ENCODE measurements at places on chromosomes 12 and 14.

DNA sequence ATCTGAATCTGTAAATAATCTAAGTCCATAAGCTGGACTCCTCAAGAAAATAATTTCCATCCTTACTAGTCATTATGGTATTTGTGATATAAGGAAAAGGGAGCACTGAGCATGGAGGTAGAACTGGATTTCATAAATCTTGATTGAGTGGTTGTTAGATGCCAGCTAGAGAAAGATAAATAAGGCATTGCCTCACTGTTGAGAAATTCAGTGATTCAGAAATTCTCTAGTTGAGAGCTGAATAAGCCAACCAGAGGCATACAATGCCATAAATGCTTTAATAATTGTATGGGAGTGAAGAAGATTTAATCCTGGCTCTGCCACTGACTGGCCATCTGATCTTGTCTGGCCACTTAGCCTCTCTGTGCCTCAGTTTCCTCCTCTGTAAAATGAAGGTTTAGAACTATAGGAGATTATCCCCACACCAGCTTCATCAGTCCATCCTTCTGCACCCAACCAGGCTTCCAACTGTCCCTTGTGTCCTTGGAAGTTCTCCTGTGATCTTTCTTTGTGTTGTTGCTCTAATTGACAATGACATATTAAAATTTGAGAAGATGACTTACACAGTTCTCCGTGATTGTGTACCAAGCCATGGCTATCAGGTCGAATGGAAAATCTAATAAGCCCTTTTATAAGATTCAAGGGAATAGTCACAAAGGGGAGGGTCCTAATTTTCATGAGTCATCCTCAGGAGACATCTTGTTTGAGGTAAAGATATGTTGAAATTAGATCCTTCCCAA, 394.3 kb downstream of the EGLN3 start:
- DNase-seq, result no peak

- DNase-seq, result no peak
Measured at GRCh38 chr12:98332642-98333041, 182.7 kb upstream of the TMPO start.

DNA sequence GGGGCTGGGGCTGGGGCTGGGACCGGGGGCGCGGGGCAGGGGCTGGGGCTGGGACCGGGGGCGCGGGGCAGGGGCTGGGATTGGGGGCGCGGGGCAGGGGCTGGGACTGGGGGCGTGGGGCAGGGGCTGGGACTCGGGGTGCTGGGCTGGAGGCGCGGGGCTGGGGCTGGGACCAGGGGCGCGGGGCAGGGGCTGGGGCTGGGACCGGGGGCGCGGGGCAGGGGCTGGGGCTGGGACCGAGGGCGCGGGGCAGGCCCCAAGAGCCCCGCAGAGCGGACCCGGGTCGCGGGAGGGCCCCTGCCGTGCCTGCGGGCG, 452 bp downstream of the P2RX2 start:
- DNase-seq, result no peak

DNA sequence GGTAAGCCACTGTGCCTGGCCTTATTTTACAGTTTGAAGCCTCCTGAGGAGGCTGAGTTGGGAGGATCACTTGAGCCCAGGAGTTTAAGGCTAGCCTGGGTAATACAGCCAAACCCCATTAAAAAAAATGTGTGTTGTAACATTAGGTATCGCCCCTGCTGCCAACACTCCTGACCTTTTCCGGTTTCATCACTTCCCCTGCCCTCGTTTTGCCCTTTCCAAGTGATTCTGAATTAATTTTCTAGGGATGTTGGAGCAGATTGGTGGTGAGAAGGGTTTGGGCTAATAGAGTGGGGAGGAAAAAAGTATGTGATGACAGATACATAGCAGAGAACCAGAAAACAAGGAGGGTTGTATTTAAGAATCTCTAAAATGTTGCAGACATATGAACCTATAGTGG, 25.6 kb upstream of the C12orf71 start:
- no peak for DNase-seq

DNA sequence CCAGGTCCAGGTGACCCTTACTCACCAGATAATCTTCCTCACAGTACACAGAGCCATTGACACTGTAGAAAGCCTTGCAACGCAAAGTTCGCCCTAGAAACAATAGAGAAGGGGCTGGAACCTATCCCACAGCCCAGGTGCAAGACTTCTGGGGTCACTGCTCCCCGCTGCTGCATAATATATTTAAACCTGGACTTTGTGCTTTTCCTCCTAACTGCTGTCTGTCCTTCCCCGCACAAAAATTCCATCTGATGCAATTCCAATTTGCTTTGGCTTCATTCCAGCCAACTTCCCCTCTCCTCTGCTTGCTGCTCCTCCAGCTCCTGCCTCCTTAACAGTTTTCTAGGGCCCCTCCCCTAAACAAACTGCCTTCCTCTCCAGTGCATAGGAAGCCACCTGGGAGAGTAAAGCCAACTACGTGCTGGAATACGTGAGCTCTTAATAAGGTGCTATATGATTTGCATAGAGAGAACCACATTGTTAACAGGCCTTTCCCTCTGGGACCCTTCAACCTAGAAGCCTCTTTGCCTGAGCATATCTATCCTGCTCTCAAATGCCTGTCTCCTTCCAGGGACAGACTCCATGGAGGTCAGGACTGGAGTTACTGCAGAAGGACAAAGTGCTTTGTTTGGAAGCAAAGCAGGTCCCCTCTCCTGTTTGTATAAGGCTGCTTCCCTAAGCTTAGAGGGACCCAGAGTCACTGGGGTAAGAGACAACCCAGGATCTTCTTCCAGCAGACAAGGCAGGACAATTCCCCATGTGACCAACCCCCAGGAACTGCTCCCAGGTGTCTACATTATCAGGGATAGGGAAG, 5.5 kb downstream of the AJUBA start:
- DNase-seq, result no peak

- DNase-seq, result peak; percentile 33
Measured at GRCh38 chr14:75249251-75249957, 29.2 kb upstream of the FOS start.

DNA sequence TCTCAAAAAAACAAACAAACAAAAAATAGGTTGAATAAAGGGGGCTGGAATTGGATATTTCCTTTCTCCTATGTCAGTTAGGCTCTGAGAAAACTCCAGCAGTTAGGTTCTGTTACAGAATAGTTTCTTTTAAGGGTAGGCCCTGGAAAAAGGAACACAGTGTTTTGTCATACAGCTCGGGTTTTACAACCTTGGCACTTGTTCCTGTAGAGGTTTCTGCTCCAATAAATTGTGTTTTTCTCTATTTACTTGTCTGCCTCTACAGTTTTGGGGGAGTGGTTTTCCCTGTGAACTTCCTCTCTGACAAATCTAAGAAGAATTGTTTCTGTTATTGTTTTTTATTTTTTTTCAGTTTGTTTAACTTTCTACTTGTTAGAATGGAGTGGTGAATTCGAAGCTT, 167.6 kb downstream of the ACSS3 start:
- no peak for DNase-seq

DNA sequence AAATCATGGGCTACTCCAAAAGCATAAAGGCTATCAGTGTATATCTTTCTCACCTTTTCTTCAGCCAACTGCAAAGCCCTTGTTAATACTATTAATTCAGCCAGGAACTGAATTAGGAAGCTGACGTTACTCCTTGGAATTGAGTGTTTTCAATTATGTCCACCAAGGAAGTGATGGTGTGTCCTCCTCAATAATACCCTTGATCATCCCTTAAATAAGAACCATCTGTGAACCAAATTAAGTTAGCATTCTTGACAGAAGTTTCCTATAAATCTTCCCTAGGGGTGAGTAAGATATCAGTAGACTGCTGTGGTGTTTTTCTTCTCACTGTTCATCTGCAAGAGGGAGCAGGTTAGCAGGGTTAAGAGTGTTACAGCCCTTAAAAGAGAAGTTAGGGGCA, 252.3 kb upstream of the AVPR1A start:
- no peak for DNase-seq

DNA sequence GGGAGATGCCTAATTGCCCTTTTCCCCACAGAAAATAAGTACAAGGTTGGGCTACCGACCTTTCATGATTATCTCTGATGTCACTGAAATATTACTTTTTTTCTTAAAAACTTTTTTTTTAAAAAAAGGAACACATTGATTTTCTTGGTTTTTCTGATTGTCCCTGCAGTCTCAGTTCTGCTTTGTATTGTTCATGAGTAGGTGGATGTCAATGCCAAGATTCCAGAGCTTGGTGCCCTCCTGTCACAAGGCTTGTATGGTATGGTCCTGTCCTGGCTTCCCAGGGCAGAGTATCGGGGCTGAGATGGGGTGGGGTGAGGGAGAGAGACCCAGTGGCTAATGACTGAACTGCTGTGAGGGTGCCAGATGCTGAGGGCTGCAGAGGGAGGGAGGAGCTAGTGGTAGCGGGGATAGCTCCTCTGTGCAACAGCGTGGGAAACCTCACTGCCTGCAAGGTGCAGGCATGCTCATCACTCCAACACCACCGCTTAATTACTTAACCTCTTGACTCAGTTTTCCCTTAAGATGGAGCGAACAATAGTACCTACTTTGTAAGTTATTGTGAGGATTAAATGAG, 4.4 kb upstream of the CTDSP2 start:
- DNase-seq, result no peak

DNA sequence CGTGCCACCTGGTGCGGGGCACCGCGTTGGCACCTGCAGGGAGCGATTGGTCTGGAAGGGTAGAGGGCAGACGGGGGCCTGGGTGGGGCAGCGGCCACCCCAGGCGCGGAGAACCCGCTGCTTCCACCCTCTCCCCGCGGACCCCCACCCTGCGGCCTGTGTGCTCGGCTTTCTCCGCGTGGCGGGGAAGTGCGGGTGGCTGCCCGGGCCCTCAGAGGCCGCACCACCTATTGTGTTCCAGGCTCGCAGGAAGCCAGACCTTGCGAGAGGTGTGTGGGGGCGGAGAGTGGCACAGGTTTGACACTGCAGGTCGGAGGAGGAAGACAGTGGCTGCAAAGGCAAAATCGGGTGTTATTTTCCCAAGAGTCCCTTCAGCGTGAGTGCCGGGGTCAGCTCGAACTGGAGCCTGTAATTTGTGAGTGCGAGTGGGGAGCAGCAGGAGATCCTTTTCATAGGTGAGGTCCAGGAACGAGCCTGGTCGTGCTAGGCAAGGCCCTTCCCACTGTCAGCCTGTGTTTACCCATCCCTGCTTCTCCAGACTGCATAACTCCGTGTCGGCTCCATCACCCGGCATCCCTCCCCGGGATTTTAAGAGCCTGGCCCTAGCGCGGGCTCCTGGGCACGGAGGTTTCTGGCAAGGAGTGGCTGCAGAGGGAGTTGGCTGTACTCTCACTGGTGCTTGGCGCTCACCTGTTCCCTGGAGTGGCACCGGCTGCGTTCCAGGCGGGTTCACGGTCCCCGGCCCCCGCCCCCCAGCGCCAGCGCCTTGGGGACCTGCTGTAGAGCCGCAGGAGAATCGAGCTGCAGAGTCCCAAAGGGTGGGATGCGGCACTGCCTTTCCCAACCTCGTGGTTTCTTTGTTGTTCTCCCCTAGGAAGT, 935 bp downstream of the TBC1D30 start:
- no peak for DNase-seq

GRCh38 chr14:38410442-38410841, 154.5 kb upstream of the CLEC14A start:
- DNase-seq, result no peak

DNA sequence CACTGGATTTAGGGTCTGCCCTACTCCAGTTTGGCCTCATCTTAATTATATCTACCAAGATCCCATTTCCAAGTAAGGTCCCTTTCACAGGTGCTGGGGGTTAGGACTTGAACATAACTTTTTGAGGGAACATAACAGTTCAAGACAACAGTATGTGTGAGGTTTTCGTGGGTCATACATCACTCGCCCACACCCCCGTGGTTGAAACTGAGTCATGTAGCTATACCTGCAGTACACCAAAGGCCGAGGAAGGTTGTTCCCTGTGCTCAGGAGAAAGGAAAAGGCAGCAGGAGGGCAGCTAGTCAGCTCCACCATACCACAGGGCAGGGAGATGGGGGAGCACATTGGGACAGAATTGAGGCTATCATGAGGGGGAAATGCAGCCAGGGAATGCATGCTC, 167.0 kb downstream of the PPM1H start:
- DNase-seq, result no peak

GRCh38 chr12:120399531-120399930, 30.6 kb upstream of the MSI1 start:
- DNase-seq, result no peak

- DNase-seq, result no peak
Measured at GRCh38 chr12:6090803-6091202, 33.7 kb downstream of the VWF start.

- no peak for DNase-seq
Measured at GRCh38 chr14:41782511-41782910, 175.8 kb downstream of the LRFN5 start.

- no peak for DNase-seq
Measured at GRCh38 chr14:38137005-38137404, 70.7 kb upstream of the SSTR1 start.

GRCh38 chr12:13536219-13536910, 339.8 kb downstream of the EMP1 start:
- DNase-seq, result no peak

DNA sequence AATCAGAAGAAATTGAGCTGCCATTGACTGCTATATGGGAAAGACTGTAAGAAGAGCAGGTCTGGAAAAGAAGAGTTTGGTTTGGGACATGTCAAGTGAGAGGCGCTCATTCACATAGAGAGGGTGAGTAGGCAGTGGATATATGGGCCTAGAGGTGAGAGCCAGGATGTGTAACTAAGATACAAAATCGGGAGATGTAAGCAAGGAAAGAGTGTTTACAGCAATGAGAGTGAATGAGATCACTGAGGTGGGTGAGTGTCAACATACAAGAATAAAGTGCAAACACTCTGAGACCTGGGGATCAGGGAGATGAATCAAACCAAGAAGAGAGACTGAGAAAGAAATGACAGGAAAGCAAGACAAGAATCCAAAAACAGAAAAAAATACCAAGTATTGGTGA, 58.0 kb upstream of the RTRAF start:
- DNase-seq, result no peak

DNA sequence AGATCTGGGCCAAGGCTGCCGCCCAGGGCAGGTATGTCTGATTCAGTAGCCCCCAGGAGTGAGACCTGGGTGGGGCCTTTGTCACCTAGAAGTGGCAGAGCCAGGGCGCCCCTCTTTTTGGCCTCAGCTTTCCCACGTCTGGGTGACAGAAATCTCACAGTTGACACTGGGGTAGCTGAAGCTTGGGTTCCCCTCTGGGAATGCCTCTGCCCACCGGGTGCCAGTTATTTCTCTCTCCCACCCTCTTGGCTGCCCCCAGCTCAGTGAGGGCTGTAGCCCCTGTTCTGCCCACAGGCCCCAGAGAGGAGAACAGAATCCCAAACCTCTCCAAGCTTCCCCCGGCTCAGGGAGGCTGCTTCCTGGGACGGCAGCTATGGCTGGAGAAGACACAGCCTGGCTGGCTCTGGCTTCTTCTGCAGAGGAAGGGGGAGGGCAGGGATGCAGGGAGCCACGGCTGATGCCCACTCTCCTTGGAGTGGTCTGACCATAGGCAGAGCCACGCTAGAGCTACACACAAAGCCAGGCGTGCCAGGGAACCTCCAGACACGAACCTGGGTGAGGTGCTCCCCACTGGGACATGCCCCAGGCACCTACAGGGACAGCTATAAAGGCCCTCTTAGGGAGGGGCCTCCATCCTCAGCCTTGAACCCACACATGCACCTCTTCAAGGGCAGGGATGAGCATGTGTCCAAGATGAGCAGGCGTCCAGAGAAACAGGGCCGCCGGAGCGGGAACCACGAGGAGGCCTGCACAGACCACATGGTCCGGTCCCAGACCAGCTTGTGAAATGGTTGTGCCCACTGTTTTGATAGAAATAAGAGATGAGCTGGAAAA, 51.7 kb downstream of the BEGAIN start:
- no peak for DNase-seq

Data from stimulated activated CD8-positive, alpha-beta memory T cell treated with anti-CD3 and anti-CD28 coated beads, Interleukin-15, amount 100 ng/mL, for 24 hours (primary cell).